DMS153 (cell line): ENCODE measurements at places on chromosomes 4 and X.

GRCh38 chr4:825063-825970 lies 612 bp downstream of the CPLX1 start:
- DNase-seq = no peak

DNA sequence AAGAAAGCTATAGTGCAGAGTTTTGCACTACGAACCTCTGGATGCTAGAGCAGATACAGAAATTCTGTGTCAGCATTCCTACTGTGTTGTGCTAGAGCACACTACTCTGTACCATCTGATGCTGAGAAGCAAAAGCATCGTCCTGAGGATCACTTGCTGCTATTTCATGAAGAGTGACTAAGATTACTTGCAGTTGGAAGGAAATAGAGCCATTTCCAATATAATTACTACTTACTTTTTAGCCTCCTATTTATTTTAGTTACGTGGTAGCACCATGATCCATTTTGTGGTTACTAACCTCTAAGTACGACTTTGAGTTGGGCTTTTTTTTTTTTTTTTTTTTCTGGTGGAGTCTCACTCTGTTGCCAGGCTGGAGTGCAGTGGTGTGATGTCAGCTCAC lies 226.7 kb downstream of the PALLD start:
- no peak for DNase-seq

- DNase-seq = no peak
Measured at GRCh38 chrX:129566073-129566472, 26.0 kb downstream of the OCRL start.

- no peak for DNase-seq
Measured at GRCh38 chrX:149161435-149162088, 343.5 kb downstream of the IDS start.
